ENCODE measurements at places on chromosomes 7 and 10.

GRCh38 chr10:22026287-22026686, 22.8 kb upstream of the DNAJC1 start:
- DNase-seq = no peak

DNA sequence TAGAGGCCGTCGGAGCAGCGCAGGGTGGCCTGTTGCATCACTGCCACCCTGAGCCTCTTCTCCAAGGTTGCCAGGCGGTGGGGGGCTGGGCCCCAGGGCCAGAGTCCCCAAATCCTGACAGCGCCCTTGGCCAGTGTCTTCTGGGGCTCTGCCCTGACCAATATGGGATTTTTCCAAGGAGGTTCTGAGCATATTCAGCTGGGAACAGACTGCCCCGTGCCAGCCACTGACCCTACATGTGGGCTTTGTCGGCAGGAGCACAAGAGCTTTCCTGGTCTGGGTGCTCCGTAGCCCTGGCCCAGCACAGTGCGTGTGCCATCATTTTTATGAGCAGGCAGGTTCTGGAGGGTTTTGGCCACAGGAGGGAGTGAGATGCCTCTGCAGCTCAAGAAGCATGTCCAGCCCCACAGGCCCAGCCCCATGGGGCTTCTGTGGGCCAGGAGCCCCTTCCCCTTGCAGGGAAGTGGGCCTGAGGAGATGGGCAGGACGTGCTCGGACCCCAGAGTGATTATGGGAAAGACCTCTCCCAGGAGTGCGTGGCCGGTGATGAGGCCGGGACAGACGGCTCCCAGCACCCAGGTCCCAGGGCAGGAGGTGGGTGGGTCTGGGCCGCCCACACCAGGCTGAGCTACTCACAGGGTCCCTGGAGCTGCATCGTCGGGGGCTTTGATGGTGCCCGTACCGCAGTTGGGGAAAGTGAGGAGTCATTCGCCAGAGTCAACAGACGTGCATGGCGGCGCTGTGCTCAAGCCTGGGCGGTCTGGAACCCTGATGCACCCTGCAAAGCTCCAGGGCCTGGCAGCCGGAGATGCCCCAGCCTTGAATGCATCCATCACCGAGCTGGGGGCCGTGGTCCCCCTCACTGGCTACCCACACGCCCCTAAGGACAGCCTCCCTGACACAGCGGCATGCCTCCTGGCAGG, 66.6 kb downstream of the PWWP2B start:
- DNase-seq = no peak

- no peak for DNase-seq
Observed at GRCh38 chr10:99232360-99232999, 3.2 kb downstream of the HPSE2 start.

DNA sequence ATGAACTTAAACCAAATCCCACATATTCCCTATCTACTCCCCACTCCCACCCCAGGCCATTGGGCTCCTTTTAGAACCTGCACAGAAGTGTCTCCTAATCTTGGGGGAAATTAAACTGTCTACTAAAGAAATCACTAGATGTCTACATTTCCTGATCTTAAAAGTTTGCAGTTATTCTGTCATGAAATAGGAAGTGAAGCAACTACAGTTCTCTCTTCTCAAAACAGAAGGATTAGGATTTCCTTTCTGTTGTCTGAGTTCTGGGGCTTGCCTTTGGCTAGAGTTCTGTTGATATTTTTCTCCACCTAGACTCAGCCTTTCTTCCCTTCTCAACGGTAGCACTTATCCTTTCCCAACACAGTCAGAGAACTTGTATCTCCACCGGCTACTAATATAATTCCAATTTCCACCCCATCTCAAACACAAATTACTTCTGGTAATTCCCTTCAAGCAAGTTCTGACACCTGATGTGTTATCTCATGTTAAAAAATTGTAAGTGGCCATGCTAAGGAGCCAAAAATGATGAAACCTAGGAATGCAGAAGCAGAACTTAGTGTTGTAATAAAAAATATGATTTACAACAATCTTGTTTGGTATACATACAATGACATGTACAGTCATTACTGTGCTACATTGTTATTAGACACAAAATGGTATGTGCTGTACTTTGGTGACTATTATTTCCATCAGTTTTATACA, 12.1 kb downstream of the OR9A4 start:
- no peak for DNase-seq

DNA sequence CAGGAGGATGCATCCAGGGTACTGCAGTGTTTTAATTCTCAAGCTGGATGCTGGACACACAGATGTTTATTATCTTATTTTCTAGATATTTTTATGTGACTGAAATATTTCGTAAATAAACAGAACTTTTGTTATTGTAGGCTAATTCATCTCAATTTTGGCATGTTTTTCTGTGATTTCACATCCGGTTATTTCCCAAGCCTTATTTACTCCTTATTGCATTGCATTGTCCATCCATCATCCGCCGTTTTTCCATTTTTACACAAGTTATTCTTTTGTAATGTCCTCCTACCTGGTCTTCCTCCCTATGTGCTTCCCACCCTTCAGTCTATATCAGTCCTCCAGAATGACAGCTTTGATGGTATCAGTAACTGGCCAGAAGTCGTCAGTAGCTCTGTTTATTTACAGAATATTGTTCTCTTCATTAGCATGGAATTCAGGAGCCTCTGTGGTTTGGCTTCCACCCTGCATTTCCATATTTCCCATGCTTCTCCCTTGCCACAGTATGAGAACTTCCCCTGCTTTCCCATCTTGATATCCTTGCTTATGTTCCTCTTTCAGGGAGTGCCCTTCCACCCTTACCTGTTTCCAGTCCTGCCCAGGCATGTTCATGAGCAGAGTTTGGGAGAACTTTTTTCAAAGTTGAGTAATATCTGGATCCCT, 16.1 kb downstream of the GNAI1 start:
- DNase-seq = no peak

- no peak for DNase-seq
Observed at GRCh38 chr10:89369156-89370105, 8.4 kb upstream of the IFIT1B start.

GRCh38 chr10:75035975-75036708, 75.3 kb upstream of the SAMD8 start:
- peak; percentile 50 for DNase-seq

GRCh38 chr10:49736564-49737113, 25.5 kb downstream of the OGDHL start:
- DNase-seq = no peak

GRCh38 chr10:24163485-24163884, 45.5 kb upstream of the KIAA1217 start:
- DNase-seq = no peak

- DNase-seq = peak; percentile 38
Observed at GRCh38 chr10:127243490-127244272, 47.3 kb upstream of the INSYN2A start.

GRCh38 chr7:21934808-21935207, 10.9 kb downstream of the CDCA7L start:
- DNase-seq = no peak

DNA sequence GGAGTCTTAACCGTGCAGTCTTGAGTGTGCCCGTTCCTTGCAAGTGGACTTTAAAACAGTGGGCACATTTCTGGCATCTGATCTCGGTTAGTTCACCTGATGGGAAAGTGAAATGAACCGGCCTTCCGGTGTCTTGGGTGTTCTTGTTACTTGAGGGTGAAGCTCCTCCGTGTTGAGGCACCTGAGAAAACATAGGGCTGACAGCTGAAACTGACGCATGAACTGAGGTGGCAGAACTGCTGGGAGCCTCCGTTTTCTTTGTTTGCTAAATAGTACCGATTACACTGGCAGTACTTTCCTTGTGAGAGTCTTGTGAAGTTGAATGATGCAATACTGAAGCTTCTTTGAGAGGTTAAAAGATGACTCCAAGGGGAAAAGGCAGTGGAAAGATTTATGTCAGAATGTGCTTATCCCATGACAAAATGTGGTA, 62.8 kb upstream of the SAMD8 start:
- DNase-seq = no peak

GRCh38 chr10:30686708-30687107, 57.2 kb upstream of the LYZL2 start:
- DNase-seq = no peak

GRCh38 chr7:74455291-74455804, 1.6 kb downstream of the GTF2IRD1 start:
- no peak for DNase-seq

DNA sequence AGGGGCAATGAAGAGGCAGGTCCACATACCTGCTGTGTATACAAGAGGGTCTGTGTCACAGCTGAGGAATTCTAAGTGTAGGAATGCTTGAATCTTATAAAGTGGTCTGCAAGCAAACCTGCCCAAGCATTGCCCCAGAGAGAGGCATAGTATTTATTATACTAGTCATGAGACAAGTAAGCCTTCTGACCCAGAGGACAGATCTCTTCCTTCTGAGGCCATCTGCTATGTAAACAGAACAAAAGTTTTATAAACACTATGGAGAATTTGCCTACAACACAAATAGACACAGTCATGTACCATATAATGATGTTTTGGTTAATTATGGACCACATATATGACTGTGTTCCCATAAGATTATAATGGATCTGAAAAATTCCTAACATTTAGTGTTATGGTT, 388.2 kb downstream of the NEBL start:
- no peak for DNase-seq

- DNase-seq = peak; percentile 61
Observed at GRCh38 chr7:139775829-139776266, 1.9 kb downstream of the HIPK2 start.

- DNase-seq = no peak
Observed at GRCh38 chr10:117539903-117540639, 2.5 kb upstream of the EMX2 start.

DNA sequence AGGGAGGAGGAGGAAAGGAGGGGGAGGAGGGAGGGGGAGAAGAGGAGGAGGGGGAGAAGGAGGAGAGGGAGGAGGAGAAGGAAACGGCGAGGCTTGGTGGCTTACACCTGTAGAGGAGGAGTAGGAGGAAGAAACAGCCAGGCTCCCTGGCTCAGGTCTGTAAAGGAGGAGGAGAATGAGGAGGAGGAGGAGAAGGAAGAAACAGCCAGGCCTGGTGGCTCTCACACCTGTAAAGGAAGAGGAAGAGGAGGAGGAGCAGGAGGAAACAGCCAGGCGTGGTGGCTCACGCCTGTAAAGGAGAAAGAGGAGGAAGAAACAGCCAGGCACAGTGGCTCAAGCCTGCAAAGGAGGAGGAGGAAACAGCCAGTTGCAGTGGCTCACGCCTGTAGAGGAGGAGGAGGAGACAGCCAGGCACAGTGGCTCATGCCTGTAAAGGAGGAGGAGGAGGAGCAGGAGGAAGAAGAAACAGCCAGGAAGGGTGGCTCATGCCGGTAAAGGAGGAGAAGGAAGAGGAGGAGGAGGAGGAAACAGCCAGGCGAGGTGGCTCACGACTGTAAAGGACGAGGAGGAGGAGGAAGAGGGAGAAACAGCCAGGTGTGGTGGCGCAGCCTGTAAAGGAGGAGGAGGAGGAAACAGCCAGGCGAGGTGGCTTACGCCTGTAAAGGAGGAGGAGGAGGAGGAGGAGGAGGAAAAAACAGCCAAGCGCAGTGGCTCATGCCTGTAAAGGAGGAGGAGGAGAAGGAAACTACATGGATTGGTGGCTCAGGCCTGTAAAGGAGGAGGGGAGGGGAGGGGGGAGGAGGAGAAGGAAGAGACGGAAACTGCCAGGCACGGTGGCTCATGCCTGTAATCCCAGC, 14.9 kb upstream of the CRCP start:
- DNase-seq = no peak

DNA sequence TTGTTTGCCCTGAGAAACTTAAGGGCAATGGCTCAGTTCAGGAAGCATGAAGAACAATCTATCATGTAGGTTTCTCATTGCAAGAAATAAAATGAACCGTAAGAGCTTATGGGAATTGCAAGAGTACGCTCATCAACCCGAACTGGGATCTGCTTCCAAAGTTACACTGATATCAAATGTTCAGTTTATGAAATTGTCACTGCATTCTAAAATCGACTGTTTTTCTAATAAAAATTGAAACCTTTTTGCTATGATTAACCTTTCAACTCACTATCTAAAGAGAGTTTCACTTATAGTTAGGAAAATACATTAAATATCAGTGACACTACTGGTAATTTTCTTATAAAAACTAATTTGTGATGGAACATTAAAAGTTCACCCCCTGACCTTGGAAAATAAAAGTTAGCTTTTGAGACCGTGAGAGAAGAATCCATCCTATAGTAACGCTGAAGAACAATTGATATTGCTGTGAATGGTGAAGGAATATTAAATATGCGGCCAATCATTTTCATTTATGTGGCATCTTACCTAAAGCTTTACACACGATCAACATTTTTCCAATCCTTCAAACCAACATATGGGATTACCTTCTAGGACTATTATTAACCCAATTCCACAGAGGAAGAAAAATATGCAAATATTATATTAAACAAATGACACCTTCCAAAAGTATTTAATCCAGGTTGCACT, 2.2 kb downstream of the MEOX2 start:
- DNase-seq = no peak

- no peak for DNase-seq
Observed at GRCh38 chr7:45292481-45292880, 134.9 kb downstream of the RAMP3 start.

- DNase-seq = no peak
Observed at GRCh38 chr10:112883360-112884178, 66.5 kb upstream of the TCF7L2 start.

GRCh38 chr7:138435231-138435919, 24.7 kb upstream of the TRIM24 start:
- no peak for DNase-seq

DNA sequence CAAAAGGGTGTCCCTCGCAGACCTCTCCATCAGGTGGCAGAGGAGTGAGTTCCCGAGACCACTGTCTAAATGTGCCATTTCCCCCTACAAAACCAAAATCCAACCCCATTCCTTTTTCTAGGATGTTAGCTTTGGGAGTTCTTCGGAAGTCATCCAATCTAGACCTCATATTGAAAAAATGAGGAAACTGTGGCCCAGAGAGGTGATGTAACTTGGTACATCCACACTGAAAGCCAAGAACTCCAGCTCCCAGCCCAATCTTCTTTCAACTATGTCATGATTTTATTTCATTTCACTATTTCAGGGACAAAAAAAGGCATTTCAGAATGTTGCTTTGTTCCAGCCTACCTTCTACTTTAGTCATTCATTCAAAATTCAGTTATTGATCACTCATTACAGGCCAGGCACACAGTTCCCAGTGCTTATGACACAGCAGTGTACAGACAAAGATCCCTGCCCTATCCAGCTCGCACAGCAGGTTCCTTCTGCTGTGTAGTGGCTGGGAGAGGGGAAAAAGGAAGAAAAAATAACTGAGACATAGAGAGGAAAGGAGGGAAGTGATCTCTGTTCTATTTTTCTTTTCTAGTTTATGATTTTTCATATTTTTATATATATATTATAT, 35.8 kb downstream of the SCRN1 start:
- no peak for DNase-seq

GRCh38 chr7:106536079-106536478, 124.9 kb downstream of the CCDC71L start:
- DNase-seq = no peak

All from H54 (cell line).